ENCODE measurements at places on chromosomes 16 and 17.

- no peak overlapping the region for H3K4me3 ChIP-seq
- no peaks in the 10 kb centered on the region for H3K36me3 ChIP-seq
- no peaks in the 10 kb centered on the region for H3K27me3 ChIP-seq
Observed at GRCh38 chr17:65696739-65697394, 135.4 kb upstream of the AXIN2 start.

DNA sequence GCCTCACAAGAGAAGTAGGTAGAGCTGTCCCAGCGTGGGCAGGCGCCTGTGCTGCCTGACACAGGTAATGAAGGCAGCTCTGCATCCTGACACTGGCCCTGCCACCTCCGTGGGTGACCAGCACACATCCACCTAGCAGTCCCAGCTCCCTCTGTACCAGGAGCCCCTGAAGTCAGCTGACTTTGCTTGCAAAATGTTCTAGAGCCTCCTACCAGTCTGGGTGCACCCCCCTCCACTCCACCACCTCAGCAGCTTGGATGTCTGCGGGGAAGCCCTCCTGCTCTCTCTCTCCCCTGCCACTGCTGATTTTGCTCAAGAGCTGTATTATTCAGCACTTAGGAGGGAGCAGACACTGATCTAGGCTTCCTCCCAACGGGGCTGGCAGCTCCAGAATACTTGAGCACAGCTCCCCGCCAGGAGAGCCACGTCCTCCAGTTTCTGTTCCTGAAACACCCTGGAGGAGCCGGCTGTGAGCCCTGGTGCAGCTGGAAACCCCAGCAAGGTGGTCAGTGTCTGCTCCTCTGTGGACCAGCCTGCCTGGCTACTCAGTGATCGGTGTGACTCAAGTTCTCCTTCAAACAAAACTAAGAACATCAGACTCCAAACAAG is 1.0 kb downstream of the RNF166 start:
- DNase-seq: peak; percentile 53
- no peaks in the 10 kb centered on the region for H3K36me3 ChIP-seq
- H3K27me3 ChIP-seq: no peaks in the 10 kb centered on the region
- H3K4me3 ChIP-seq: peak overlapping the region; percentile 99

- H3K36me3 ChIP-seq: no peaks in the 10 kb centered on the region
- H3K27me3 ChIP-seq: no peaks in the 10 kb centered on the region
- DNase-seq: no peak
Observed at GRCh38 chr16:78987666-78988065, 612.9 kb downstream of the MAF start.

DNA sequence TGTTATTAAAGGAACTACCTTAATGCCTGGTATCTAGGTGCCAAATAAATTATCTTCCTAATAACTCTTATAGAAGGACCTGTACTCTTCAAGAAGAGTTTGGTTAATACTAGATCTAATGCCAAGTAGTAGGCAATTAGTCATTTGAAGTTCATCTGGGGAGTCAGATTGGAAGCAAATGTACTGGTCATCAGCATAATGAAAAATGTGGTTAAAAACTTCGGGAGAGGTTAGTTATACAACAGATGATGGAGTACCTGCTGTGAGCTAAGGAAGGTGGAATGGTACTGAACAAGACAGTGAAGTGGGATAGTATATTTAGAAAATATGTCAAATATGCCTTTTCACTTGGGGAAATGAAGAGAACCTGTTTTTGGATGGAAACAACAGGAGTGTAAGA is 49.2 kb downstream of the TNRC6A start:
- H3K4me3 ChIP-seq: no peak overlapping the region
- H3K4me1 ChIP-seq: peaks cover 2% of the 10 kb centered on the region
- H3K36me3 ChIP-seq: peaks cover 65% of the 10 kb centered on the region
- no peaks in the 10 kb centered on the region for H3K27me3 ChIP-seq

- no peaks in the 10 kb centered on the region for H3K27me3 ChIP-seq
- H3K4me3 ChIP-seq: no peak overlapping the region
- no peak for DNase-seq
- H3K27ac ChIP-seq: no peak overlapping the region
- H3K4me1 ChIP-seq: no peaks in the 10 kb centered on the region
Observed at GRCh38 chr17:10073941-10074340, 124.5 kb downstream of the GAS7 start.

- no peak overlapping the region for H3K27ac ChIP-seq
- peaks cover 94% of the 10 kb centered on the region for H3K27me3 ChIP-seq
- H3K36me3 ChIP-seq: no peaks in the 10 kb centered on the region
- H3K4me3 ChIP-seq: no peak overlapping the region
Observed at GRCh38 chr16:86500708-86501510, 9.4 kb upstream of the FOXF1 start.
